Esophagus squamous epithelium (tissue), 5 donors: ENCODE measurements at places on chromosomes 3 and 15.

- no peak for DNase-seq
These were observed 442.9 kb downstream of the MCTP2 start for GRCh38 chr15:94674296-94674695.

DNA sequence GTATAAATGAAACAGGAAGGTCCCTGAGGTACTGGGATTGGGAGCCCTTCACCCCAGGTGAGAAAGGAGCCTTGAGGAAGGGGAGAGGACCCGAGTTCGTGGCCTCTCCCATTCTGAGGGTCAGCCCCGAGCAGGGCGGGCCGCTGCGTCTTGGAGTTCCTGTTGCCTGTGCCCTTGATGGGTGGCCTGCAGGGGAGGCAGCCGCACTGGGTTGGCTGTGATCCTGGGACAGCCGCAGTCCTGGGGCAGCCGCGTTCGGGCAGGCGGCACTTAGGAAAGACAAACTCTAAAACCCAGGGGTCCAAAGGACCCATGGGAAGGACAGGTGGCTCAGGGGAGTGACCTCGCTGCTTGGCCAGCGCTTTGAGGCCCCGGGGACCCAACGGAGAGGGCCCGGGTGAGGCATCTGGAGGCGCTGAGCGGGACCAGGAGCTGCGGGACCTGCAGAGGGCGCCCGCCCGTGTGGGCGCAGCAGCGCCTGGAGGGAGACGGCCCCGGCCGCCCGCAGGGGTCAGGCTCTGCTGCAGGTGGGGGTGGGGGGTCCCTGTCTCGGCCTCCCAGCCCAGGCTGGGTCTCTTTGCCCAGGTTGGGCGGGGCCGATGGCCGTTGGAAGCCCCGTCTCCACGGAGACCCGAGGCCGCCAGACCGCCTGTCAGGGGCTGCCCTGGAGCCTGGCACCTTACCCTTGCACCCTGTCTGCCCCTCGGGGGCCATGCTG lies 65.1 kb downstream of the HMCES start:
- DNase-seq = no peak

- no peak for DNase-seq
These were observed 732 bp upstream of the GCSAM start for GRCh38 chr3:112133626-112134334.

DNA sequence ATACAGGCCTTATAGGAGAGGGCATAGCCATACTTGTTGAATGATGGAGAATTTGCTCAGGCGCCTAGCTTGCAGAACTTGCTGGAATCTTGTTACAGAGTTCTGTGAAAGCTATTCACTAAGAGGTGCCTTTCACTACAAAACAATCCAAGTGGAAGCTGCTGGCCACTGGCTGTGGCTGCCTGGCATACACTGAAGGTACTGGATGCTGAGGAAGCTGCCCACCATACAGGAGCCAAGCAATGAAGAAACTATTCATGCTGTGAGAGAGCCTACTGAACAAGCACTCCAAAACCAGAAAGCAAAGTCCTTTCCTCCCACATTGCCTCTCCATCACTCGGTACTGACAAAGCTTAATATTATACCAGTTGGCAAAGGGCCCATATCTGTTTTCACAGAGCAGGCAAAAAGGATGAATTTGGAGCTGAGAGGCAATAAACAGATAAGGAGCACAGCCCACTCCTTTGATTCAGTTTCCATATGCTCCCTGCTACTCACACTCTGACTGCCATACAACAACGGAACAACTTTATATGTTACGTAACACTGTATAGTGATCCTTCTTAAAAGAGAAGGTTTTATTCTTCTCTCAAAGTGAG lies 192.6 kb upstream of the ALCAM start:
- DNase-seq = no peak

GRCh38 chr3:134106580-134106979 lies 76.9 kb upstream of the SLCO2A1 start:
- no peak for DNase-seq

GRCh38 chr15:59997070-59997701 lies 6.9 kb upstream of the FOXB1 start:
- DNase-seq = no peak

- DNase-seq = no peak
These were observed 104.3 kb upstream of the MEIS2 start for GRCh38 chr15:37204692-37205091.

- no peak for DNase-seq
These were observed 115.8 kb upstream of the PLCL2 start for GRCh38 chr3:16768956-16769355.

DNA sequence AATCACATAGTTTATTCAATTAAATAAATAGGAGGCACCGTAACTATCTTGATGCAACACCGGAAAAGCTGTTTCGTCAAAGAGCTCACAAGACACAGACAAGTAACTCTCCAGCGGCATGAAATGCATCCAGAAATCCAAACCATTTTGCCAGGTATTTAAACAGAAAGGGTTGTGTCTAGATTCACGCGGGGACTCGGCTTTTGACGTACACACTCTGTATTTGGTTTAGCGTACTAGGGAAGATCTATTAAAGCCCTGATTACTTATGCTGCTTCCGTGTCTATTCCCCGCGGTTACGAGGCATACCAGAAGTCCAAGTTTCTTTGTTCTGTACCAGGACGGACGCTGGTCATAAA lies 718 bp downstream of the BNIP2 start:
- no peak for DNase-seq

DNA sequence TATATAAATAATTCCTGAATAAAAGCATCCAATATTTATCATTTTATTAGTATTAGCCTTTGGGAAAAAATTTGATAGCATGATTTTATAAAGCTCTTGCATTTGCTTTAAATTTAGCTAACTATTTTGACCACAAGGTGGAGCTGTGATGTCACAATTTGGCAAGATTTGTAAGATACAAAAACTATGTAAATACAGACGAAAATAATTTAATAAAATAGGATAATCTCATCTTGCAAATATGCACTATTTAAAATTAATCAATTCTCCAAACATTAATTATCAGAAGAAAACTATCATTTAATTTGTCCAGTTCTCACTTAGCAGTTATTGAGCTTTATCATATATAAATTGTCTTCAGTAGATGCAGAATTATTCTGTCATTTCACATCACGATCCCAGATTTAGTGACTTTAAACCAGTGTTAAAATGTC lies 95.4 kb downstream of the PLOD2 start:
- no peak for DNase-seq

DNA sequence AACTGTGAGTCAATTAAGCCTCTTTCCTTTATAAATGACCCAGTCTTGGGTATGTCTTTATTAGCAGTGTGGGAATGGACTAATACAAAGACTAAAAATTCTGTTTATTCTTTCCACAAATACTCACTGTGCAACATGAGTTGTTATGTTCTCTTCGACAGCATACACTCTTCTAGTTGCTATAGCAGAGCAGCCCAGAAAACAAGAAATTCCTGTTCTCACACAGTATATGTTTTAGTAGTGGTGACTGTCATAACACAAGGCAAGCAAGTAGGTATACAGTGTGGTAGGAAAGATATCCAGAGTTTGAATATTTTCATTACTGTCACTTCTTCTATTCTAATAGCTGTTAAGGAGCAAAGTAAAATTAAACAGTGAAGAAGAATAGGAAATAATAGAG lies 453.3 kb downstream of the ROBO1 start:
- no peak for DNase-seq

- DNase-seq = no peak
These were observed 21.3 kb upstream of the GATM start for GRCh38 chr15:45399381-45400212.

DNA sequence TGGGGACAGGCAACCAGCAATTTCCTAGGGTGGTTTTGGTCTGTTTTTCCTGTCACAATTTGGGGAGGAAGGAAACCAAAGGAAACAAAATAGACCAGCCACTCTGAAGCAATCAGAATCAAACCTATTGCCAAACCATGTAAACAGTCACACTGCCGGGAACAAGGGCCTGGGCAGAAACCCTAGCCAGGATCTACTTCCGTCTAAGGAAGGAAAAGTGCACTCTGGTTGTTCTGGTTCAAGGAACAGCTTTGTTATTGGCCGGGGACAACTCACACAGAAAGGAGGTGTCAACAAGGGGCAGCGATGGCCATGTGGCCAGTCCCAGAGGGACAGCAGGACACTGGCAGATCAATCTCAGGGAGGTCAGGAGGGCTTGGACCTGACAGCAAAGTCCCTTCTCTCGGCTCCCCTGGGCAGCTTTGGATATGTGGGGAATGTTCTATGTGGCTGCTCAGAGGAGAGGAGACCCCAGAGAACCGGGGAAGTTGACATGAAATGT lies 17.5 kb upstream of the RAD18 start:
- DNase-seq = no peak

GRCh38 chr3:194087995-194088855 lies 47.7 kb upstream of the HES1 start:
- no peak for DNase-seq

GRCh38 chr3:40324621-40325020 lies 15.1 kb downstream of the EIF1B start:
- DNase-seq = no peak

GRCh38 chr3:129199366-129199765 lies 15.7 kb upstream of the CNBP start:
- no peak for DNase-seq

GRCh38 chr3:159855599-159856346 lies 132.9 kb upstream of the IL12A start:
- no peak for DNase-seq

GRCh38 chr3:189563853-189564563 lies 67.2 kb upstream of the TP63 start:
- no peak for DNase-seq

DNA sequence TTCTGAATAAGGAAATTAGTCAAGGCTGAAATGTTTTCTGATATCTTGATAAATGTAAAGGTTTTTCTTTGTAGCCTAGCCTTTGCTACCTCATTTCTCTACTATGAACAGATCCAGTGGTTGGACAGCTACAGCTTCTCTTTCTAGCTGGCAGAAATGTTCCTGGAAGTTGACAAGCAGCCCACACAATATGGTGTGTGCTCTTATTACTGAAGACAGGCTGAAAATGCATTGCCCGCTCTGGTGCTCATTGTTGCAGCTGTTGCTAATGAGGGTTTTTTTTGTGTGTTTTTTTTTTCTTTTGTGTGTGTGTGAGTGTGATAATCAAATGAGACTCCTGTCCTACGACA lies 844.3 kb upstream of the SEMA6D start:
- DNase-seq = no peak

DNA sequence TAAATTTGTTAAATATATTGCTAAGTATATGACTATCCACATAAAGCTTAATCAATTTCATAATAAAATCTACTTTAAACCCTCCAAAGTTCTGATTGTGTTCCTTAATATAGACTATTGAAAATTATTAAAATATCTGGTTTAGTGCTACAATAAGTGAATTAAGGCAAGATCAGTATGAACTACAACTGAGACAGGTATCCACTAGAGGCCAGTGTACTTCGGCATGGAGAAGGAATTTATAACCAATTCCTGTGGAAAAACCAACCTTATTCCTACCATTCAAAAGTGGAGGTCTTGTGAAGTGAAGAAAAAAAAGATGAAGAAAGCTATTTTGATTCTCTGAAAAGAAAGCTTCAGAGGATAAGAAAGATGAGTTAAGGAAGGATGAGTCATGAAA lies 237.7 kb downstream of the SUCLG2 start:
- no peak for DNase-seq

DNA sequence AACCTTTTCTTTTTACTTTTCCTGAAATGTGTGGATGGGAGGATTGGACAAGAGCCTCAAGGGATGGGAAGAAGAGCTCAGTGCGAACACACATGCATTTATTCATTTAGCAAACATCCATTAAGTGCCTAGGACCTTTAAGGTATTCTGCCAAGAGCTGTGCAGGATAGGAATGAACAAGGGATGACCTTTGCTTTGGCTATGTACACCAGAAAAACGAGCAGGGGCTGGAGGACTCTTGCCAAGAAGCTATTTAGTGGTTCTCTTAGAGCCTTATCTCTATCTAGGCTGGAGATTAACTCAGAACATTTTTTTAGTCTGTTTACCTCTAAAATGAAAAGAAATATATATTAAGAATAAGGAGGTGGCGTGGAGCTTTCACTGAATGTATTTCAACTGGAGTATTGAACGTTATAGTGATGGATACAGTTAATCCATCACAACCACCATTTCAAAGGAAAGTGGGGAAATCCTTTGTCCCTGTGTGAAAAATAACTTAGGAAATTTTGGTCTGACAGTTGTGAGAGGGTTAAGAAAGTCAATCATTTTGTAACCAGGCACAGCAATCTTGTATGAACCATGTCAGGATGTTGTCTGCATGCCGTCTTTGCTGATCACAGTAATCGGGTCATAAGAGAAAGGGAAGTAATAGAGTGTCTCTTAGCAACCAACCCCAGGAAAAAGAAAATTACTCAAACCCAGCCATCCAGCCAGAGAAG lies 279.0 kb downstream of the LPP start:
- no peak for DNase-seq

DNA sequence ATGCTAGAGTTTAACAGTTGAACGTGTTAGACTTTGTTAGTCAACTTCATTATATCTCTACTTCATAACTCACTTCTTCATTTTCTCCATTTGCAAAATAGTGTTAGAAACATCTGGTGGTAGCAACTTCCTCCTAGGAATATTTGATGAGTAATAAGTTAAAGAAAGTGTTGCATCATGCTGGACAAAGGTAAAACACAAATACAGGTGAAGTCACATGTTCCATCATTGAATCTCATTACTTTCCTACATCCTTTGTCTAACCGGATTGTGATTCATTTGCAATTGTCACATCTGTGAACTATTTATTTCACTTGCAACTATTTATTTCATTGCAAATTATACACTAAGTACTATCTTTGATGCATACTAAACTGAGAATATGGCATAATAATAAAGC lies 186.5 kb downstream of the TUSC7 start:
- DNase-seq = no peak

DNA sequence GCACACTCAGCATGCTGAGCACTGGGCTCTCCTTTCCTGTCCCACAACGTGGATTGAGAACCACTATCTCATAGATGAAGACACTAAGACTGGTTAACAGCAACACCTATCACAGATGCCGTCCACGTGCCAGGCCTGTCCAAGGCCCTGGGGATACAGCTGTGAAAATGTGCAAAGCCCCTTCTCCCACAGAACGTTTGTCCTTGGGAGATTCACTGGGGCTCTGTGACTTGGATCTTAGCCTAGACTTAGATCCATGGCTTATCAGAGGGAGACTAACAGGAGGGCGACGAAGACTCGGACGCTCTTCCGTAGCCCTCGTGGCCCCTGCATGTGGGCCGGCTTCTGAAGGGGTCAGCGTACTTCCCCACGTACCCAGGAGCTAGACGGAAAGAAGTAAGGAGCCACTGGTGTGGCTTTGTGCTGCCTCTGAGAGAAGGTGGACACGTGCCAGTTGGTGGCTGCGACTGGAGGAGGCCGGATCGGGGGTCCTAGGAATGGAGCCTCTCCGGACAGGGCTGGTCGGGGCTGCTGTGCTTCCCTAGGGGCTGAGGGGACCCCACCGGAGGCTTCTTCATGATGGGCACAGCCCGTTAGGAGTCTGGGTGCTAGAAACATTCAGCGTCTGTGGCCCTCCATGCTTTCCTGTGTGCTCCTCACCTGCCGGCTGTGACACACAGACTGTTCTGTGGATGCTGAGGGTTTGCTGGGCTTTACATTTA lies 964 bp downstream of the NRROS start:
- DNase-seq = no peak

- DNase-seq = no peak
These were observed 467.9 kb downstream of the SOX2 start for GRCh38 chr3:182179631-182180030.
